ENCODE measurements at places on chromosomes 5 and 9.

GRCh38 chr5:61379677-61380076 is 47.6 kb downstream of the ZSWIM6 start:
- no peak for DNase-seq

GRCh38 chr9:101408374-101409078 is 9.9 kb downstream of the ZNF189 start:
- no peak for DNase-seq

DNA sequence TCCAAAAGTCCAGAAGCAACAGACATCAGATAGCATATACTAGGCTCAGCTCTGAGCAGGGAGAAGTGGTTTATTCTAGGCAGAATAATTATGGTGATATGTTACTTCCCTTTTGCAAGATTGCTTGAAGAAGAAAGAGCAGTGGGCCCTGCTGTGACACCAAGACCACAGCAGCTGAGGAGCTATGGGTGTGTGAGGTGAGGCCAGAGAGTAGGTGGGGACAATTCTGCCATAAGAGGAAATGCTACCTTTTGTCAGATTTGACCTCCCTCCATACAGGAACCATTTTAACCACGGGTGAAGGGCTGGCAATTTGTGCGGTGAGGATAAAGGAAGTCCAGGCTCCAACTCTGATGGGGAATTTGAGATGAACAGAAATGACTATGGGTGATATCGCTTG is 51.3 kb downstream of the TNFSF15 start:
- no peak for DNase-seq

DNA sequence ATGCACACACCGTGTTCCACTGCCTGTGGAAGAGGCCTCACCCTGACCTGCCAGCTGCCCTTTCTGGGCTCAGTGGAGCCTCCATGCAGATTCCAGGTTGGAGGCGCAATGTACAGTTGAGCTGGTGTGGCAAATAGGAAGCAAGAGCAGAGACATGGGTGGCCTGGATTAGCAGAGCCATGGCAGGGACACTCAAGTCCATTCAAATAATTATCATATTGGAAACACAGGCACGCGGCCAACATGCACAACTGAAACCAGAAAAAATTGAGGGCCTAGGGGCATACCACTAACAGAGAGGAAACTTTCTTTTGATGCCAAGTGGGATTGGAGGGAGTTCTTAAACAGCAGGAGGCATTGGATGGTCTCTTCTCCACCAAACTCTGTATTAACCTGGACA is 35.8 kb downstream of the OTULINL start:
- no peak for DNase-seq

- DNase-seq = no peak
These were observed 110.2 kb downstream of the ANXA2R start for GRCh38 chr5:42929871-42930270.

DNA sequence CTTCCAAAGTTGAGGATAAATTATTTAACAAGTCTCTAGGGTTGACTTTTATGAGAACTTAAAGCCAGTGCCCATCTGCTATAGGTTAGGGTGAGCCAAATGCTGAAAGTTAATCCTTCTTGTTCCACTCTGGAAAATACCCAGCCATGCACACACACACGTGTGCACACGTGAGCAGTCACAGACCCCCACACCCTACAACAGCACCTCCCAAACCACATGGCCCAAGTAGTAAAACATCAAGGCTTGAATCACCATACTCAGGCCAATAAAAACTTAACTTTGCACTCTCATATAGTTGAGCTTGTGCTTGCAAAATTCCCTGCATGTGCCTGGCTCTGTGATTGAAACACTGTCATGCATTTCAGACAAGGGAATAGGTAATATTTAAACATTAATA is 467.6 kb downstream of the ARHGEF28 start:
- DNase-seq = no peak

DNA sequence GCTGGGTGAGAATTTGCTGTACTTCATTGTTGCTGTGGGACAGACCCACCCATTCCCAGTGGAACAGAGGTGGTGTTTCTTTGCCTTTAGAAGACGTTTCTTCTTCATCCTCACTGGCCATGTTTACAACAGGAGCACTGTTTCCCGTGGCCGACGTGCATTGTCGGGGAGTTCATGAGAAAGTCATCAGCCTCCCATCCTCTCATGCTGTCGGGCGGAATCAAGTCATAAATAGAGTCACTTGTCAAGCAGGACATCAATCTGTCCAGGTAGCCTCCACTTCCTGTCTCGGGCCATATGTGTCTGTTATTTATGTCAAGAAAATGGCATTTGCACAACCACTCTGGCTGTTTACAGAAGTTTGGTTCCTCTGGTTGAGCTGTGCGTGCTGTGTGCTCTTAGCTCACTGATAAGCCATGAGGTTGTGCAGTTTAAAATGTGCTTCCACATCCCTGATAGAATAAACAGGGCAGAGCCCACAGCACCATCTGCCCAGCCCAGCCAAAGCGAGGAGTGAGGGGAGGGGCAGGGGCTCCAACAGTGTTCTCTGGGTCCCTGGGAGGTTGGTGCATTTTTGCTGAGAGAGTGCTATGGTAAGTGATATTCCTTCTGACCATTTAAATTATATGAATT is 401.9 kb upstream of the IRX2 start:
- DNase-seq = no peak

GRCh38 chr9:132283165-132283564 is 71.6 kb downstream of the SETX start:
- DNase-seq = no peak

DNA sequence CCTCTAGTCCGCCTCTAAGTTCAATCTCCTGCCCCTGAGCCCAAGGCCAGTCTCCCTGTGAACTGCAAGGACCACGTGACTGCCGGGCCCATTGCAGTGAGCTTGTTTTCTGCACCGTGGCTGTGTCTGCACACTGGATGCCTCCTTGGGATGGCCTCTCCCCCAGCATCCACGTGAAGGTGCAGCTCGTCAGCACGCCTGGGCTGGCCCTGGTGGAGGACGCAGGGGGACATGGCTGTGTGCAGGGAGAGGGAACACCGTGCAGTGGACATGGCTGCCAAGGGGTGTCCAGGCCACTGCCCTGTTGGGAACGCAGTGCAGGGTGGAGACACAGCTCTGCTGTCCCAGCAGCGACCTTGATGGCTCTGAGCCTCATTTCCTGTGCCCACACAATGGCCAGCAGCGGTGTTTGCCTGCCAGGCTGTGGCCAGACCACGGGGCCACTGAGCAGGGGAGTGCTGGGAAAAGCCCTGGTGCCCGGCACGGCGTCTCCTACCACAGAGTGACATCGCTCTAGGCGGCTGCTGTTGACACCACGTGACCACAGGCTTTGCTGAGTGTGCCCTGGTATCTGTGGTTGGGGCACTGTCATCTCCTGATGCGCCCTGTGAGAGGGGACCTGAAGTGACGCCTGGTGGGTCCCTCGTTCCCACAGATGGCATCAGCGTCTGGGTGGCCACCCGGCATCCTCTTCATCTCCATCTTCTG is 26.9 kb upstream of the EXOC3 start:
- DNase-seq = no peak

- no peak for DNase-seq
These were observed 8.8 kb upstream of the TENT4A start for GRCh38 chr5:6704361-6704851.

DNA sequence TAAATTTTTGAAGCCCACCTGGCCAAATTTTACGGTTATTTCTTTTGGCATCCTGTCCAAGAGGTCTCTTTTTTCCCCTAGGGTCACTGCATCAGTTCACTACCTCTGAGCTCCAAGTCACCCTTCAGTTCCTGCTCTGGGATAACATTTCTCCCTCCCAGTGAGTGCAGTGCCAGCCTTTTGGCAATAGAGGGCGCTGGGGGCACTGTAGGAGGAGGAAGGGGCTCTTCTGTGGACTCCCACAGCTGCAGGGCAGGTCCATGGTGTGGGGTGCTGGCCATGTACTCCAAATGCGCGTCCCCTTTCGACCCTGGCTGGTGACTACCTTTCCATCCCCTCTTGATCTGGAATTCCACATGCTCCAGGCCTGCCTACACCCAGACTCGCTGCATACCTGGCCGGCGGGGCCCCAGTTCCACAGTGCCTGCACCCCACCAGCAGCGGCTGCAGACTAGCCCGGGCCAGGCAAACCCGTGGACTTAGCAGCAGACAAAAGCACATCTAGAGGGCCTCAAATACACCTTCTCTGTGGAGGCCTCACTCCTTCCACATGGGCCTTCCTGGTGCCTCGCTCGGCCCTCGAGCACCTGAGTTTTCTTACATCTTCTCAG is 20.3 kb upstream of the NINJ1 start:
- no peak for DNase-seq

DNA sequence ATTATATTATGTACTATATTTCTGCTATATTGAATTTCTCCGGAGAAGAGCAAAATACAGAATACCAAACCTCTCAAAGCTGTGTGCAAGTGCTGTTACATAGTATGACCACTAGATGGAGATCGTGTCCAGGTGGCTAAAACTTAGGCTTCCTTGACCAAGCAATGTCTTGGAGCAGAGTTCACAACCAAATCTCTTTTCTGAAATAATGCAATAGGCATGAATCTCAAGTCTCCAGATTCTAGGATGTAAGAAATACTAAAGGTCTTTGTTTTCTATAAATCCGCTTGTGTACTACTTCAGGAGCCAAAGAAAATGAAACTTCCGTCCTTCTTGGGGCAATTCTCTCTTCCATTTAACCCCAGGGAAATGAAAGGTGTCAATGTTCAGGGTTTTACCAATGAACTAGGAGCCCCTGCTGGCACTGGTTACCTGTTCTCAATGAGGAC is 181.5 kb upstream of the RAI14 start:
- no peak for DNase-seq

GRCh38 chr5:147461915-147462314 is 48.0 kb downstream of the DPYSL3 start:
- DNase-seq = no peak

GRCh38 chr5:856531-857425 is 6.0 kb upstream of the ZDHHC11 start:
- no peak for DNase-seq

DNA sequence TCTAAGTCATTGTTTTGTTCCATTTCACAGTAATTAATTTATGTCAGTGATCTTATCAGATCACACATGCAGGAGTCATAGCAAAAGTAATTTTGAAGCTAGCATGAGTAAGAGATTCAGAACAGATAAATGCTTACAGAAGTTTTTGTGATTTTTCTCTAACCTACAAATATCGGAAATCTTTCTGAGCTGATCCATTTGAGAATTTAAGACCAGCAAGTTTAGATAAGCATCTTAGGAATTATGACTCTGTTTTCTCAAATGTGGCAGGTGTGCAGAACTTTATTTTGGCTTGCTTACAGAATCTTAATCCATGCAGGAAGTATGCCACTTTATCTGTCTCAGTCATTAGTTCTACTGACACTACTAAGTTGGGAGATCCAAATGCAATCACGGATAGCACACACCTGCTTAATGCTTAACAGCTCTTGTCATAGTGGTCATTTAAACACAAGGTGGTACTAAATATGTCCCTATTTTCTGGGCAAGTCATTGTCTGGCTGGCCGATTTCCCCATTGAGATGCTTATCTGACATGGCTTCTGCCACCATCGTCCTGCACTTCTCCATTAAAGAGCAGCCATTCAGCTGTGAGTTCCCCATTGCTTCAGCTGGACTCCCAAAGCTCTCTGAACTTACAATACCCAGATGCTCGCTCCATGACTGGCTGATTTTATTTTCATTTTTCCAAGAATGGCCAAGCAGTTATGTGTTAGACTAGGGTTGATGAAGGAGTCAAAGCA is 305.4 kb upstream of the NUDT12 start:
- DNase-seq = no peak

GRCh38 chr9:70656281-70656680 is 241.8 kb upstream of the KLF9 start:
- no peak for DNase-seq

- DNase-seq = no peak
These were observed 18.6 kb upstream of the NKD2 start for GRCh38 chr5:989961-990530.

DNA sequence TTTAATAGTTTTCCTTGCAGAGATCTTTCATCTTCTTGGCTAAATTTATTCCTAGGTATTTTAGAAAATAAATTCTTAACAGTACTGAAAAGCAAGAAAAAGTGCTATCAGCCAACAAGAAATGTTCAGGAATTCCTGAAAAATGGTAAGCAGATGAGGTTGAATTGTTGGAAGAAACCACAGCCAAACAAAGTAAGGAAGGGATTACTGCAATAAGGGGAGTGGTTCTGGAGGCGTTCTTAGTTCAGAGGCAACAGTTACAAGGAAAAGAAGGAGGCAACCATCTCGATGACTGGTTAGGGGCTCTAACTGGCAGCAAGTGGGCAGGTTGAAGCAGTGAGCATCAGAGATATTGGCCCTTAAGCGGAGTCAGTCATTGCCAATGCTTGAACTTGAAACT is 12.8 kb upstream of the OR13J1 start:
- DNase-seq = no peak

- DNase-seq = no peak
These were observed 4.2 kb downstream of the DOCK2 start for GRCh38 chr5:169641253-169641652.

DNA sequence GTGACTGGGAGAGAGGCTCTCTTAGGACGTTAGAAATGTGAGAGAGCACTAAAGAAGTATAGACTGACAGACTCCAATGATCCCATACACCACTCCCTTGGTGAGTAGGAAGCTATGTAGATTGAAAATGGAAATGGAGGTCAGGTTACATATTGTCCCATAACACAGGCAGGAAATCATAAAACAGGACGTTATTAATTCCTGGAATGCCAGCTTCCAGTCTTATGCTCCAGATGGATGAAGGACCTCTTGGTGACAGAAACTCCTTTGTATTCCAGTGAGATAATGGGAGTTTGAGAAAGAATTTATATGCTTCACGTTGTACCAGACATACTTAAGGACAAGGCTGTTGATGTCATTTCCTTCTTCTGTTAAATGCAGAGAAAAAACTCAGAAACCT is 338.2 kb upstream of the ITGA1 start:
- no peak for DNase-seq

- no peak for DNase-seq
These were observed 127.7 kb upstream of the C9orf72 start for GRCh38 chr9:27701016-27701415.

DNA sequence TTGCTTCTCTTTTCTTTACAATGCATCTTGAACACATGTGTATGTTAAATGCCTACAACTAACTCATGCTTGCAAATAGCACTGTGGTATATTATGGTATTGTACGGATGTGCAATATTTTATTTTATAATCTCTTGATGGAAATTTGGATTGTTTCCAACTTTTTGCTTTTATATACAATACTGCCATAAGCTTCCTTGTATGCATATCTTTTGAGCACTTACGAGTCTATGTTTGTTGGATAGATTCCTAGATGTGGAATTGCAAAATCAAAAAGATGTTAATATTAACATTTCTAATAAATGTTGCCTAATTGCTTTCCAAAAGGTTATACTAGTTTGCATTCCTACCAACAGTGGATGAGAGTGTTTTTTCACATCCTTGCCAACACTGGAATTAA is 3.4 kb upstream of the GALNT12 start:
- DNase-seq = no peak

GRCh38 chr9:84404095-84404686 is 63.6 kb upstream of the SLC28A3 start:
- no peak for DNase-seq

- no peak for DNase-seq
These were observed 43.5 kb upstream of the PCAT7 start for GRCh38 chr9:94511134-94511954.

- no peak for DNase-seq
These were observed 355.5 kb downstream of the TLR4 start for GRCh38 chr9:118059484-118060278.

Measured in activated CD8-positive, alpha-beta memory T cell treated with anti-CD3 and anti-CD28 coated beads for 1 hour (primary cell).